NCI-H1930 (cell line): ENCODE measurements at places on chromosomes 7 and 10.
A peak's percentile ranks its signal among the peaks of the same experiment; 100 is the strongest.

DNA sequence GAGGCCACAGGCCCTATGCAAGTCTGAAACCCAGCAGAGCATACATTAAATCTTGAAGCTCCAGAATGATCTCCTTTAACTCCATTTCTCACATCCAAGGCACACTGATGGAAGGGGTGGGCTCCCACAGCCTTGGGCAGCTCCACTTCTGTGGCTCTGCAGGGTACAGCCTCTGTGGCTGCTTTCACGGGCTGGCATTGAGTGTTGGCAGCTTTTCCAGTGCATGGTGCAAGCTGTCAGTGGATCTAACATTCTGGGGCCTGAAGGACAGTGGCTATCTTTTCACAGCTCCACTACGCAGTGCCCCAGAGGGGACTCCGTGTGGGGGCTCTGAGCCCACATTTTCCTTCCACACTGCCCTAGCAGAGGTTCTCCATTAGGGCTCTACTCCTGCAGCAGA lies 265.7 kb upstream of the MAGI2 start:
- no peak for DNase-seq

GRCh38 chr7:109635374-109635773 lies 1065.7 kb downstream of the DNAJB9 start:
- DNase-seq = no peak

- DNase-seq = no peak
Observed at GRCh38 chr7:44325811-44326241, 432 bp upstream of the CAMK2B start.

- no peak for DNase-seq
Observed at GRCh38 chr7:33798686-33799325, 106.5 kb upstream of the BMPER start.

DNA sequence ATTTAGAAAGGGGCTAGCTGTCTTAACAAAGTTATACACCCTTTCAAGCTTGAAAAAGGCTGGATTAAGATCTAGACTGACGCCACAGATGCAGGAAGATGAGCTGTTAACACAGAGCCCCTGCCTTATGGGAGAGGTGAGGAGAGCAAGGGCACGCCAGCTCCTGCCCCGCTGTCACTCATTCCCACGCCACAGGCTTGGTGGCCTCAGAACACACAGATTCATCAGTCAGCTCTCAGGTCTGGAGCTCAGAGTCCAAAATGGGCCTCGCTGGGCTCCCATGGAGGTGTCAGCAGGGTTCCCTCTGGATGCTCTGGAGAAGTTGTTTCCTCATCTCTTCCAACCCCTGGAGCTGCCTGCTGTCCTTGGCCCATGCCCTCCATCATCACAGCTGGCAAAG lies 554.2 kb downstream of the TCERG1L start:
- DNase-seq = no peak

GRCh38 chr7:50822706-50823105 lies 40.0 kb upstream of the GRB10 start:
- DNase-seq = no peak

DNA sequence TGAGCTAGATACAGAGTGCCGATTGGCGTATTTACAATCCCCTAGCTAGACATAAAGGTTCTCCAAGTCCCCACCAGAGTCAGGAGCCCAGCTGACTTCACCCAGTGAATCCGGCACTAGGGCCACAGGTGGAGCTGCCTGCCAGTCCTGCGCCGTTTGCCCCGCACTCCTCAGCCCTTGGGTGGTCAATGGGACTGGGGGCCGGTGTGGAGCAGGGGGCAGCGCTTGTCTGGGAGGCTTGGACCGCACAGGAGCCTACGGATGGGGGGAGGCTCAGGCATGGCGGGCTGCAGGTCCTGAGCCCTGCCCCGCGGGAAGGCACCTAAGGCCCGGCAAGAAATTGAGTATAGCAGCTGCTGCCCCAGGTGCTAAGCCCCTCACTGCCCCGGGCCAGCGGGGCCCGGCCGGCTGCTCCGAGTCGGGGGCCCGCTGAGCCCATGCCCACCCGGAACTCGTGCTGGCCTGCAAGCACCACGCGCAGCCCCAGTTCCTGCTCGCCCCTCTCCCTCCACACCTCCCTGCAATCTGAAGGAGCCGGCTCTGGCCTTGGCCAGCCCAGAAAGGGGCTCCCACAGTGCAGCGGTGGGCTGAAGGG lies 1113.8 kb upstream of the LRRTM3 start:
- no peak for DNase-seq

DNA sequence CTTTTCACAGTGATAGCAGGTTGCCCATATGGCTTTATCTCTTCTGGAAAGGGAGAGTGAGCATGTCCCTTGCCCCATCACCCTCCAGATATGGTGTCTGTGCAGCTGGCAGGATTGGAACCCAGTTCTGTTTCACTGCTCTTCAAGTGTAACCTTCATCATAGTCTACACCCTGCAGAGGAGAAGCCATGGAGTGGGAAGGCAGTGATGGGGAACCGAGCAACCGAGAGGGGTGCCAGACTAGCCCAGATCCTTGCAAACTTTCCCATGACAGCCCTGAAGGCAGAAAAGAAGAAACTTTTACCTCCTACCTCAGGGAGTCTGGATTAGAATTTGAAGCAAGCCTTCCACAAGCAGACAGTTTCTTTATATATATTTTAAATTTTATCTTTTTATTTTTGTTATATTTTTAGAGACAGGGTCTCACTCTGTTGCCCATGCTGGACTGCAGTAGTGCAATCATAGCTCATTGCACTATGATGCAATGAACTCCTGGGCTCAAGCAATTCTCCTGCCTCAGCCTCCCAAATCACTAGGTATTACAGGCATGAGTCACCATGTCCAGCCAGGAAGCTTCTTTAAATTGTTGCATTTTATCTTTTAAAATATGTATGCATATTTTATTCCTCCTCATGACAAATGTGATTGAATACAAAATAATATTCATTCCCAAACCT lies 133.3 kb downstream of the KCNMA1 start:
- DNase-seq = no peak

DNA sequence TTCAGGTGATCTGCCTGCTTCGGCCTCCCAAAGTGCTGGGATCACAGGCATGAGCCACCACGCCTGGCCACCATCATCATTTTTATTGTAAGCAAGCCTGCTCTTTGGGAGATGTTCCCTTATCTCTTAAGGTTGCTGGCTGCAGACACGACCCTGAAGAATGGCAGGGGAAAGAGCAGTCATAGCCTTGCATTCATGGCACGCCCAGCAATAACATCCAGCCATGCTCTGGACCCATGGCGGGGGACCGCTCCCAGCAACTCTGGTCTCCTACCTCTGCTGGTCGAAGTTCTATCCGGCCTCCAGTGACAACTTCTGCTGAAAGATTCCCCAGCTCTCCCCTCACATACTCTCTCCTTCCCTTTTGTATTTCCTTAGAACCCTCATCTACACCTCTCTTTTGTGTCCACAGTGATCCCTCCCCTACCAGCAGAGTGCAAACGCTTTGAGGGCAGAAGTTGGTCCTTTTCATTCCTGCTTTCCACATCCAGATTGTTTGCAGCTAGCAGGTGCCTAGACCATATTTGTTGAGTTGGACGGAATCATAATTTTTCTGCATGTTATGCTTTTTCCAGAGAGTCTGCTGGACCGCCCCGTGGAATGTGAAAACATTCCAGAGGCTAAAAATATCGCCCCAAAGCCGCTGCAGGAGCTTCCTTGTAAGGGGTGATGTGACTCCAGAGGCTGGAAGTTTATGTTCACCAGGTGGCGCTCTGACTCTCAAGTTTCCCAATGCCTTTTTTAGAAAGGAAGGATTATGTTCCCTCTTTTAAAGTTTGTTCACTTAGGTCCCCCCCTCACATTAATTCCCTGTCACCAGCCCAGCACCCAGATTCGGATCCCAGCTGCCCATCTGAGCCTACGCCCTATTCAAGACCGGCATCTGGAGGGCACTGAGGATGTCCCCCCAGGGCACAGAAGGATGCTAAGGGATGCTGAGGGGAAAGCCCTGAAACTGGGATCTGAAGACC lies 4.3 kb upstream of the MARVELD1 start:
- no peak for DNase-seq

DNA sequence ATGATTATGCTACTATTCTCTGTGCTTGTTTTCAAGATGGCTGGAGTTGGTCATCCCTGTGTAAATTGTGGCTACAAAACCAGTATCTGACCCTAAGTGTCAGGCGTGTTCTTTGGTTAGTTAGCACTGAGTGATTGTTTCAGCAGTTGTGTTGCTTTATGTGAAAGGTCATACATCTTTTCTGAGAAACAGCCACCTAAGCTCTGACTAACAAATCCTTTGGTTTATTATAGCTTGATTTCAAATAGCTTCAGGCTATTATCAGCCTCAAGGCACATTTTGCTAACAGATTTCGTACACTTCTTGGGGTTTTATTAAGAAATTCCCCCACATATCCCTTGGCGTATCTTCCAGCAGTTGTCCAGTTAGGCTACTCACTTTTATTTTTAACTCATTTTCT lies 4.8 kb upstream of the ADRB1 start:
- DNase-seq = no peak

DNA sequence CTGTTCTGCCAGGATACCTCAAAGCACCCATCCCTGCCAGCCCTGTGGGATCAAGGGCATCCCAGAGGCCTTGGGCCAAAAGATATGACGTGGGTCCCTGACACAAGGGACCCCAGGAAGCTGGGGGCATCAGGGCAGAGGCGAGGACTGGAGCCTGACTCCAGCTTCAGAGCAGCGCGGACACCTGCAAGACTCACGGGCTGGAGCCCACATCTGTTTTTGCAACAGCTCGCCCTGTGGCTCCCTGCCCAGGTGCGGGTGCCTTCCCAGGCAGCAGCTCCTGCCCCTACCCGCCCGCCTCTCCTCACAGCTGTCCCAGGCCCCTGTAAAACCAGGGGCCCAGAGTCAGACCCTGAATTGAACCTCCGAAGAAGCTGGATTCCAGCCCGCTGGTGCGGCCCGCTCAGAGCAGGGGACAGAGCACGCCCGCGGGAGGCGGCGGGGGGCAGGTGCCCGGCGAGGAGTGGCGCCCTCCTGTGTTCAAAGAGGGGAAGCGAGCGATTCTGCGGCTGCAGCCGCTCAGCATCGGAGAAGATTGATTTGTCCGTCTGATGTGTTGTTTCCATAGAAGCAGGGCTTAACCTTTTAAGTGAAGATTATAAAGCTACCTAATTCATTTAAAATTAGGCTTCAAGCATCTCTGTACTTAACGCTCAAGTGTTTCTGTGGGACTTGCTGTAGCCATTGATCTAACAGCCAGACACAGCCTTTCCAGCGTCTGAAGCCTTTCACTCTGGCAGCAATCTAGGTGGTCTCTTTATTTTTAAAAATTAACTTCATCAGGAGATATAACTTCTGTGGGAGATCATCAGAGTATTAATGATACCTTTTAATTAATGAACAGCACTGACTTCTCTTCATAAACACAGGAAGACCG lies 88.4 kb downstream of the BEND7 start:
- DNase-seq = peak; percentile 13

DNA sequence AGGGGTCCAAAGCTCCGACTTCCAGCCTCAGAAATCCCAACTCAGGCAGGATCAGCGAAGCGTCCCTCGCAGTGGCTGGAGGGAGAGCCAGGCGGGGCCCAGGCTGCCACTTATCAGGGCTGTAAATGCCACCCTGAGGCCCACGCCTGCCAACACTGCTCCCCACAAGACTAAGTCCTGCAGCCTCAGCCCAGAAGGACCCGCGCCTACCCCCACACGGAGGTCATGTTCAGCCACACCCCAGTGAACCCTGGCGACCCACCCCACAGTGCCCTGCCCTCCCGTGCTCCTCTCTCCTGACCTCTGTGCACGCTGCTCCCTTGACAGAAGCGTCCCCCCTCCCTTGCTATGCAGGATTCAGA lies 3.2 kb downstream of the PSMG3 start:
- DNase-seq = no peak

DNA sequence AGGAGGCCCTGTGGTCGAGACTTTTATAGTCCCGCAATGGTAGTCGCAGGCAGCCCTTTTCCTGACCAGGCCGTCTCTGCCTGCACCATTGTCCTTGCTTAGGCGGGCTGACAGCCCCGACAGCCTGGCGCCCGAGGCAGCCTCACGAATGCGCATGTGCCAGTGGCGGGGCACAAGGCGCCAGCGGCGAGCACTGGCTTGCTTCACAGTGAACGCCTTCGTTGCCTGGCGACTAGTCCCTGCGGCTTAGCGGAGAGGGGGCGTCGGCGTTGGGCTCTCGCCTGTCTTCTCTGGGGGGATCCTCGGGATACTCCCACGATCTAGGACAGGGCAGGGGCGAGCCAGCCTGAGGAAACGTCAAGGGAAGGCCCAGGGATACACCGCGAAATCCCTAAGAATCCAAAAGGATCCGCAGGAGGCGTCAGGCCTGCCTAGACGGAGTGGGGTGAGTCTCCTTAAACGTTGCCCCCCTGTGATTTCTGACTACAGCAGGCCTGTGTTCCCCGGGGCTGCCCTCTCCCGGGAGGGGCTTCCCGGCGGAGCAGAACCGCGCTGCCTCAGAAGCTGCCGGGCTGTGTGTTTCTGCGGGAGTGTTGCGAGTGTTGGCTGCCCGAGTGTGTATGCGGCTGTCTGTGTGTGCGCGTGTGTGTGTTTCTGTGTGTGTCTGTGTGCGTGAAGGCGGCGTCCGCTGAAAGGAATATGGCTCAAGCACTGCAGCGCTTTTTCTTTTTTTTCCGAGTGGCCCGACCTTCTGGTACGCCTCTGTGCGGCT lies 20.5 kb upstream of the ZNF273 start:
- DNase-seq = no peak

GRCh38 chr7:67598469-67598868 lies 601.8 kb downstream of the TYW1 start:
- no peak for DNase-seq

DNA sequence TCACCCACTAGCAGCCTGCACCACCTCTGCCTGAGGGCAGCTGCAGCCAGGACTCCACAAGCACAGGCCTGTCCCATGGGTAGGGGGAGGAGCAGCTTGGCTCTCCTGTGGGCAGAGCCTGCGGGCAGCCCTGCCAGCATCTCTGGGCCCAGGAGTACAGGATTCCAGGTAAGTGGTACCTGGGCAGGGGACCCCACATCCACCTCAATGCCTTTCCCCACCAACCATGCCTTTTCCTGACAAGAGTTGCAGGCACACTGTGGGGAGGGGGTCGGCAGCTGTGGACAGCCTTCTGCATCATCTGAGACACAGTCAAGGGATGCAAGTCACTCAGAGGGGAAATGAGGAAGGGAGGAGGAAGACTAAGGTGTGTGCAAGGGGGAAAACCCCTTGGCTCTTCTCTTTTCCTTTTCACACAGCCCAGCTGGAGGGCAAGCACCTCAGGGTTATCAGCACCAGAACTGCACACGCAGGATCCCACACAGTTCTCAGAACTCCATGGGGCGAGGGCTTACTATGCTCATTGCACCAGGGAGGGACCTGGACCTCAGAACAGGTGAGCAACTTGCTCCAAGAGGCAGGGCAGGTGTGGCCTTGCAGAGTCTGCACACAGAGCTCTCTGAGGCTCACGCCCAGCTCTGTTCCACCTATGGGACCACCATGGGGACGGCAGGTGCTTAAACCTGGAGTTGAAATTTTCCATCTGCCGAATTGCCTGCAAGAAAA lies 16.5 kb upstream of the ANTXRL start:
- no peak for DNase-seq
